Astrocyte (in vitro differentiated cells and primary cell): ENCODE measurements at places on chromosomes 6 and 20.

GRCh38 chr6:131951576-131952230 lies 531 bp upstream of the CCN2 start:
- no peak for DNase-seq

DNA sequence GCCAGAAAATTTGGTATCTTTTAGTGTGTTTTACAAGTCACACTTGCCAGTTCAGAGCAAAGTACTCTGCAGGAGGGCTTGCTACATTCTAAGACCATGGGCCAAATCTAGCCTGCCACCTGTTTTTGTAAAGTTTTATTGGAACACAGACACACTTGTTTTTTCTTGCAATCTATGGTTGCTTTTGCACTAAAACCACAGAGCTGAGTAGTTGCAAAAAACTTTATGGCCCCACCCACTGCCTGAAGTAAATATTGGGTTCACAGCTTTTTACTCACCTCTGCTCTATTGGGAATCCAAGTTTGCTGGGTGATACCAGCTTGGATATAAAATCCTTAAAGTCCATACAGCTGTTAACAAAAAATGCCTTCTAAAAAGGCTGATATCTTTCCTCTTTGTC lies 109.0 kb downstream of the ZFP64 start:
- DNase-seq = no peak

DNA sequence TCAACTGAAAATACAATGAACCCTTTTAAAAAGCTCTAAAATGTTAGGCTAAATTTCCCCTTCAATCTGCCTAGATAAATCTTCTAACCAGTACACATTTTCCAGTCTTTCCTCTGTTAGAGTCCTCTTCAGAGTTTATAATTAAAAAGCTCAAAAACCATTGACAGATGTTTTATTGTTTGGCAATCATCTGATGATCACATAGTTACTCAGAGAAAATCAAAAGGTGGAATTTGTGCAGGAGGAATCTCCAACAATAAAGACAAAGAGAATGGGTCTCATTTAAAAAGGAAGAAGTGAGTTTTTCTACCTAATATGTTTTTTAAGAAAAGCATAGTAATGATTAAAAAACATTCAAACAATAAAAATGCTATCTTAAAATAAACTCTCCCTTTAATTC lies 3.1 kb downstream of the TRAPPC3L start:
- DNase-seq = no peak

- DNase-seq = no peak
These were observed 101.0 kb upstream of the NXT1 start for GRCh38 chr20:23249541-23249940.

DNA sequence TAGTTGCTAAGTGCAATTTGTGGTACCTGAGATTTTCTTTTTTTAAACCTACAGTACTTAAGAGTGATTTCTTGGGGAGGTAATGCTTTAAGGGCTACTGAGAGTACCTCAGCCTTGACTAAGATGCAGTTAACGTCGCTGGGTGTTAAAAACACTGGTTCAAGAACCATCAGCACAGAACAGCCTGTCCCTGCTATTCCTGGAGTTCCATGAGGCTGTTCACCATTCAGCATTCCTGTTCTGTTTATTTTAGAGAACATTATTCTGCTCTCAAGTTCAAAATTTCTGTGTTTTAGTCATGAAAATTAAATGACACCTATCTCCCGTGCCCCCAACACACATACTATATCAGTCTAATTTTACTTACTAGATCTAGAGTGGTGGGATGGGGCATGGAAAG lies 1.7 kb upstream of the PRELID3B start:
- no peak for DNase-seq

DNA sequence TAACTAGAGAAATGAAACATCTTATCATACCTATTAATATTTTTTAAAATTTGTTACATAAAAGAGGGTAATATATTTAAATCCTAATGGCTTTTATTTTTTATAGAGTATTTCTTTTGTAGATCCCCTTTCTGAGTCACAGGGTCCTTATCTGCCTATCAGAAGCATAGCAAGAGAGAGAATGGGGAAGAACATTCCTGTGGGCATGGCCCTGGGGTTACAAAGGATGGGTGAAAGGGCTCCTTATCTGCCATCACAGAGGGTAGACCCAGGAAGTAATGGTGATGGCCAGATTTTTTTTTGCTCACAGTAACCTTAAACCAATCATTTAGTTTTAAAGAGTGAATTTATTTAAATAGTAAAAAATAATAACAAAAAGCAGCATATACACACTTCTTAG lies 582.1 kb upstream of the HTR1E start:
- no peak for DNase-seq

GRCh38 chr6:31900917-31901414 lies 920 bp downstream of the ZBTB12 start:
- DNase-seq = no peak

GRCh38 chr6:77774457-77774856 lies 121.6 kb downstream of the MEI4 start:
- no peak for DNase-seq

- no peak for DNase-seq
These were observed 74.4 kb upstream of the MAN1A1 start for GRCh38 chr6:119423996-119424395.

DNA sequence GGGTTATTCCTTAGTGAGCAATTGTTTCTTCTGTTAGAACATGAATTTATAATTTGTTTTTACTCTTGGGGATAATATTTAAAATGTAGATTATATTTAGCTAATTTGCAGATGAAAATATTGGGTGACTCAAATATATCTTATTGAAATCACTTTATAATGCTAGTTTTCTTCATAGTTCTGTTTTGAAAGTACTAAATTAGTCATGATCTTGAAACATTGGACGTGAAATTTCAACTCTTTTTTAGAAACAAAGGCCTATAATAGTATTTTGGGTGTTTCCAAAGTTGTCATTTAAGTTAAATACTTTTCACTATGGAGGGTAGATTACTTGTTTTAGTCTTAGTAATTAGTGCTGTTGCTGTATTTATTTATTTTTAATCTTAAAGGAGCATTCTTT lies 250.9 kb downstream of the UTRN start:
- no peak for DNase-seq

DNA sequence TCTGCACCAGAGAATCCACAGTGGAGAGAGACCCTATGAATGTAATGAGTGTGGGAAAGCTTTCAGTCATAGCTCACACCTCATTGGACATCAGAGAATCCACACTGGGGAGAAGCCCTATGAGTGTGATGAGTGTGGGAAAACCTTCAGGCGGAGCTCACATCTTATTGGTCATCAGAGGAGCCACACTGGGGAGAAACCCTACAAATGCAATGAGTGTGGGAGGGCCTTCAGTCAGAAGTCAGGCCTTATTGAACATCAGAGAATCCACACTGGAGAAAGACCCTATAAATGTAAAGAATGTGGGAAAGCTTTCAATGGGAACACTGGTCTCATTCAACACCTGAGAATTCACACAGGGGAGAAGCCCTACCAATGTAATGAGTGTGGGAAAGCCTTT lies 11.9 kb downstream of the ZKSCAN8 start:
- no peak for DNase-seq
